ENCODE measurements at places on chromosomes 7 and 10.

- DNase-seq, result no peak
These were observed 40.6 kb upstream of the PITRM1 start for GRCh38 chr10:3213208-3213607.

- DNase-seq, result no peak
These were observed 23.3 kb upstream of the SMARCD3 start for GRCh38 chr7:151271699-151272355.

- DNase-seq, result peak; percentile 72
These were observed at the start of gene MKI67 for GRCh38 chr10:128125944-128126764. MKI67 (minus strand) TSS chr10:128126423; CDS start chr10:128125667, 756 bp downstream.

- DNase-seq, result no peak
These were observed 676.8 kb downstream of the DNAJB9 start for GRCh38 chr7:109246330-109247077.

GRCh38 chr10:35561715-35562114 is 43.4 kb upstream of the GJD4 start:
- no peak for DNase-seq

GRCh38 chr7:77702968-77703472 is 6.8 kb downstream of the RSBN1L start:
- DNase-seq, result no peak

- DNase-seq, result no peak
These were observed 220.5 kb downstream of the CCSER2 start for GRCh38 chr10:84548869-84549268.

DNA sequence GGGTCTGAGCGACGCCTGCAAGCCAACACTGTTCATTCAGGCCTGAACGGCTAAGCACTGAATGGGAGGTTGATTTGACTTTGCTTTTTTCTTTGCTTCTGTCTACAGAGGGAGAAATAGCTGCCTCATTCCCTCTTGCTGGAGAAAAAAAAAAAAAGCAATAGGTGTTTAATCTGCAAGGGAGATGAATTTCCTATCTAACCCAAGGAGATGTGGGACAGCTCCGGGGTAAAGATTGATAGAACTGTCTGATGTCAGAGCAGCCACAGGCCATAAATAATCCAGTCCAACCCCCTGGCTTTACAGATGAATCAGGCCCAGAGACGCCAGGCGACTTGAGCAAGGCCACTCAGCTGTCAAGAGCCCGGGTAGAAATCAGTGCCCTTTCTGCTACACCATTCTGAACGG is 168.0 kb downstream of the ARHGAP12 start:
- no peak for DNase-seq

GRCh38 chr10:33886299-33886698 is 551.8 kb upstream of the NRP1 start:
- DNase-seq, result no peak

Data from smooth muscle cell of the brain vasculature (primary cell).